ENCODE measurements at places on chromosomes 16 and 17.

DNA sequence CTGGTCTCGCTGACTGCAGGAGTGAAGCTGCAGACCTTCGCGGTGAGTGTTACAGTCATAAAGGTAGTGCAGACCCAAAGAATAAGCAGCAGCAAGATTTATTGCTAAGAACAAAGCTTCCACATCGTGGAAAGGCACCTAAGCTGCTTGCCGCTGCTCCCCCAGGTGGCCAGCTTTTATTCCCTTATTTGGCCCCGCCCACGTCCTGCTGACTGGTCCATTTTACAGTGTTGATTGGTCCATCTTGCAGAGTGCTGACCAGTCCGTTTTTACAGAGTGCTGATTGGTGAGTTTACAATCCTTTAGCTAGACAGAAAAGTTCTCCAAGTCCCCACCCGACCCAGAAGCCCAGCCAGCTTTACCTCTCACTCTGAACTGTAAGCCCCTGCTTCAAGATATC, 227.8 kb downstream of the ABCC12 start:
- no peak for DNase-seq

DNA sequence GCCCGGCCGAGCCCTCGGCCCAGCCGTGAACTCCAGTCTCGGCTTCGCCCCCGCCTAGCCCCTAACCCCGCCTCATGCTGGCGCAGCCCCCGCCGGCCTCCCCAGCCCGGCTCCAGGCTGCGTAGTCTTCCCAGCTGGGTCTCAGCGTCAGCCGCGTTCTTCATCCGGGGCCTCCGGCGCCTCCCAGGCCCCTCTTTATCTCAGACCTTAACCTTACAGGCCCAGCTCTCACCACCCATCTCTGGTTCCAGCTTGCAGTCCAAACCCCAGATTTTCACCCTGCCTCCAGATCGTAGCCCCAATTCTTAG, at the start of gene PROCA1:
TSS of gene PROCA1 (minus strand) at position 166 of the 309 bp plus-strand sequence. CDS start 228 bp downstream, outside the sequence.
- DNase-seq, result no peak

DNA sequence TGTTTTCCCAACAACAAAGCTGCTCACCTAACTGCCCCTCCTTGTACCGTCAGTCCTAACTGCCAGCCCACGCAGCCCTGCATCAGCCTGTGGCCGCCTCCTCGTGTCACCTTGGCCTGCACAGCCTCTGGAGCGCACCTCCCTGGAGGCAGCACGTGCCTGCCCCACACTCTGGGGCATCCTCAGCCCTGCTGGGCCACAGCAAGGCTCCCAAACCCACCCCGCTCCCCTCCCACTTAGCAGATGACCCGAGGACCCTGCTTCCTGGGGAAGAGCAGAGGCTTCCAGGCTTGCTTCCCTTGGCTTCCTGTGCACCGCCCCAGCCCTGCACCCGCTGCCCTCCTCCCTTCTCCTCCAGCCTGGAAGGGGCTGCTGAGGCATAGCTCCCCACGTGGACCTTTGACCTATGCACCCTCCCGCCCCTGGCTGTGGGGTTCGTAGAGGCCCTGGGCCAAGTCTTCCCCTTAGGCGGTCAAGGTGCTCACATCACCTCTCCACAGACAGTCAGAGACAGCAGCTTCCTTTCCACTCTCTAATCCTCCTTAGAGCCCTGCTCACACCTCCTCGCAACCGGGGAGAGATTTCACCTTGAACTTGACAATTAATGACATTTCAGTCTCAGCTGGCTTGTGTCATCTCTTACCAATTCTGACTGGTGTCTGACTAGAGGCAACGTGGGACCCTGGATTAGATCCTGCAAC, 115.0 kb downstream of the MGAT5B start:
- no peak for DNase-seq

- DNase-seq, result no peak
These were observed 73.3 kb downstream of the N4BP1 start for GRCh38 chr16:48536614-48537200.

- no peak for DNase-seq
These were observed 13.5 kb downstream of the SARM1 start for GRCh38 chr17:28385037-28385400.

DNA sequence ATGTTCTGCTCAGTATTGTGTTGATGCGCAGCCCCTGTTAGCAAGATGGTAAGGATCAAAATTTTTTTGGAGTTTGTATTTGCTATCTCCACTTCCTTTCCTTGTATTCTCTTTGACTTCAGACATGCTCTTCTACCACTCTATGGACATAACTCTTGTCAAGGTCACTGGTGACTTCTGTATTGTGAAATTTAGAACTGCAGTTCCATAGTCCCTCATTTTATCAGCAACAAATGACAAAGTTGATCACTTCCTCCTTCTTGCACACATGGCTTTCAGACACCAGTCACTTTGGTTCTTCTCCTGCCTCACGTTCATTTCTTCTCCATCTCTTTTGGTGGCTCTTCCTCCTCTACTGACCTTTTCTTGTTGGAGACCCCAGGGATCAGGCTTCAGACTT, 21.1 kb downstream of the COX11 start:
- DNase-seq, result no peak

GRCh38 chr16:85554114-85554888, 58.8 kb upstream of the GSE1 start:
- peak; percentile 60 for DNase-seq

GRCh38 chr17:70752966-70753467, 583.7 kb downstream of the KCNJ2 start:
- DNase-seq, result no peak

- DNase-seq, result no peak
These were observed 208.3 kb upstream of the N4BP1 start for GRCh38 chr16:48818257-48818656.

GRCh38 chr16:70788668-70789594, 12.0 kb downstream of the VAC14 start:
- no peak for DNase-seq

- no peak for DNase-seq
These were observed 25.8 kb downstream of the POLR2A start for GRCh38 chr17:7509937-7510336.

DNA sequence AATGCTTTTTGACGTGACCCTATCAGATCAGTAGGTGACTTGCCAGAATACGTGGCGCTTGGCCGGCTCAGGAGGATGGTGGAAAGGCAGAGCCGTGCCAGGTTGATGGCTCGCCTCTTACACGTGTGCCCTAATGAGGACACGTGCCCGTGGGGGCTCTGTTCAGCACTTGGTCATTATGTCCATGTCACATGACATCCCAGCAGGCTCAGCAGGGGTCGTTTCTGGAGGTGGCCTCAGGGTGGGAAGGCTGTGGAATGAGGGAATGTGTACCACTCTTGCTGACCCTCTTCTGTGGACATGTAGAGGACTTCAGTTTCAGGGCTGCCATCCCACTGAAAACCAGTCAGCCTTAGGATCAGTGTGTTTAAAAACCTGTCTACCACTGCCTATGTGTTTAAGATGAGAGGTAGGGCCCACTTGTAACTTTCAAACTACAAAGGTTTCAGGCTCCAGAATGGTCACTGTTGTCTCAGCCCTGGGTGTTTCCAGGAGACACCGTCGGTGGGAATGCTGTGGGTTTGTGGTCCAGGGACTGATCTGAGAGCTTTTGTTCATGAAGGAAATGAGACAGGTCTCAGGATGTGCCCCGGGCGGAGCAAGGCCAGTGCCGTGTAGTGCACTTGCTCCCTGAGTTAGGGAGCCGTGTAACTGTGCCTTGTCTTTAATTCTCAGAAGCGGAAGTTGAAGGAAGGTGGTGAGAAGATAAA, 12.1 kb downstream of the UBN1 start:
- no peak for DNase-seq

DNA sequence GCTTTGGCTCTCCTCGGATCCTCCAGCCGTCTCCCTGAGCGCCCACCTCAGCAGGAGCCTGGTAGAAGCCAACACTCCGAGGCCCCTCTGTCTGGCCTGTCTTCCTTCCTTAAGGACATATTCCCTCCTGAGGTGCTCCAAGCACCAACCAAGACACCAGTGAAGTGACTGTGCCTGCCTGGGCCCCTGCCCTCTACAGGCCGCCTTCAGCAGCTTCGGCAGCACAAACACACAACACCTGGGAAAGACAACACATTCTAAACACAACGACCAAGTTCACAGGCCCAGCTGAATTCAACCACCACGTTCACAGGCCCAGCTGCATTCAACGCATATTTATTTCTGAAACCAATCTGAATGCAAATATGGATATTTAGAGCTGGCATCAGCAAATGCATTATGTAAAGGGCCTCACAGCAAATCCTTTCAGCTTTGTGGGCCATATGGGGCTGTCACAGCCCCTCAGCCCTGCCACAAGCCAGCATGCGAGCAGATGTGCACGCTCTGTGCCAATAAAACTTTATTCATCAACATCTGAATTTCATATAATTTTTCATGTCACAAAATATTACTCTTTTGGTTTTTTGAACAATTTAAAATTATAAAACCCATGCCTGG, 12.2 kb downstream of the GALNS start:
- DNase-seq, result no peak

- DNase-seq, result no peak
These were observed 104.8 kb downstream of the MGAT5B start for GRCh38 chr17:76973040-76973439.

DNA sequence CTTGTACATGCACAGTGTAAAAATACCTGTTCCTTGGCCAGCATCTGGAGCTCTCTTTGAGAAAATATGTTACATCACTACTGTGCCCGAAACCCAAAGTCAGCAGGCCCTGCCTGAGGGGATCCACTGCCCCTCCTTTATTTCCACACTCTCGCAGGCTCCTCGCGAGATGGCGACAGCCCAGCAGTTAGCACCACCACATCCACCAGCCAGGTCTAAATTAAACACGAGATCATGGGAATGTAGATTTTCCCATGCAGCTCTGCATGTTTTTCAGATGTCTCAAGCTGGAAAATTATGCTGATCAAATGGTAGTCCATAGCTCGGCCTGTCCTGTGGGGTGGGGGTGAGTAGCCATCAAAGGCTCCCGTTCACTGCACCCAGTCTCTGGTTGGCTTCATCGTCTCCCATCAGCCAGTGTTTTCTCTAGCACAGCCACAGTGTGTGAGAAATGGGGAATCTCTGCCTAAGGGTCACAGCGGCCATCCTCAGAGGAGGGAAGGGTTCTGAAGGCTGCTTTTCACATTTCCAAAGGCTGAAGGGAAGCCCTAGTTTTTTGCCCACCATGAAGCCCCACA, 34.7 kb downstream of the EPN2 start:
- DNase-seq, result no peak

GRCh38 chr17:8003594-8004181, 1.3 kb downstream of the GUCY2D start:
- no peak for DNase-seq

DNA sequence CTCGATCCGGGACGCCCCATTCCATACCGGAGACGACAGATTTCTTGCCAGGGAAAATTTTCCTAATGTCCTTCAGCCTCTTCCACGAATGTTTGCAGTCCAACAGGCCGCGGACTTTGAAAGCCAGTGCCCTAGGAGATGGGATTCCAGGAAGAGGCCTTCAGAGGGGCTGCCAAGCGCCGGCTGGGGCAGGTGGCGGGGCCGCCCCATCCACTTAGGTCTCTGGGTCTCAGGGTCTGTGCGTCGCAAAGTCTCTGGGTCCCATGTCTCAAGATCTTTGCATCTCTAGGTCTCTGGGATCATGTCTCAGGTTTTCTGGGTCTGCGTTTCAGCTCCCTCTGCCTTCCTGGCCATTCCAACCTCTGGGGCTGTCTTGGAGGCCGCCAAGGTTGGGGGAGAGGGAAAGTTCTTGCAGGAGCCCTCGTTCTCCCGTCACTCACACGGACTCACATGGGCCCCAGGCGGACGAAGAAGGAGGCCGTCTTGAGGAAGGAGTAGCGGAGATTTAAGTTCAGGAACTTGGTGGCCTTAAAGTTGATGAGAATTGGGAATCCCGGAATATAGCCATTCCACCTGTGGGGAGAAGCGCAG, 7.2 kb downstream of the ALOX12B start:
- DNase-seq, result no peak

DNA sequence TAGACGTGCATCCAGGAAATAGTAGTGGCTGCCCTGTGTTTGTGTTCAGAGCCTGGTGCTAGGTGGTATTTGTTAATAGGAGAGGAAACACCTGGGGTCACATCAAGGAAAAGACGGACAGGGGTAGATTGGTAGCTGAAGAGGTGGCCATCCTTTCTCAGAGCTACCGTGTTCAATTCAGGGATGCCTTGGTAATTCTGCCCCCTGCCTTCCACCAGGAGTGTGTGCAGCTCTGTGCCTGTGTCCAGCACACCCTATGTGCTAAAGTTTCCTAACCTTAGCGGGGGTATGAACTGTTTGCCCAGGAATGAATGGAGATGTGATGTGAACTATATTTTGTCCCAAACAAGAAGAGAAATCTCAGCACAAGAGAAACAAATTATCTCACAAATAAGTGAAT, 174.1 kb upstream of the MPHOSPH6 start:
- no peak for DNase-seq

DNA sequence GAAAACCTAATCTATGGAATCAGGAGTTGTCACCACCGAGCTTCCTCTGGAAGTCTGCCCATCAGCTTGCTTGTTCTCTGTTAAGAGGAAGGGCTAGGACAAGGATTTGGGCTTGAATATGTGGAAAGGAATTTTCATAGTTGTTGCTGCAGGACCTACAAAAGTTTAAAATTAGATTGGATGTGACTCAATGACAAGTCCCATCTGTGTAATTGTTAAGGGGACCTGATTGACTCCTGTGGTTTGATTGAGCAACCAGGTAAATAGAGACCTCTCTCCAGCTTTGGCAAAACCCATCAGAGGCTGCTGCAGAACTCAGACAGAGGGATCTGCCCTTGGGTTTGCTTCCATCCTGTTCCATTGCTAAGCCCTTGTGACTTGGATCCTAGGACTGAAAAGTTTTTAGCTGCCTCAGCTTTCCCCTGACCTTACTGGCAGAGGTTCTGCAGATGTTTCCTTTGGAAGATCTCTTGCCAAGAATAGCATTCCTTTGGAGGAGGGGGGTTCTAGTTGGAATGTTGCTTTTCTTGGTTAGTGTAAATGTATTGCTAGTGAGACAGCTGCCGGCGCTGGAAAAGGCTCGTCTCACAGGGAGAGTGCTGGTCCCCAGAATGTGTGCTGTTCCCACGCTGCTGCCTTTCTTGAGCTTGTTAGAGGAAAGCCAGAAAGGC, 50.0 kb downstream of the SF3B3 start:
- no peak for DNase-seq

DNA sequence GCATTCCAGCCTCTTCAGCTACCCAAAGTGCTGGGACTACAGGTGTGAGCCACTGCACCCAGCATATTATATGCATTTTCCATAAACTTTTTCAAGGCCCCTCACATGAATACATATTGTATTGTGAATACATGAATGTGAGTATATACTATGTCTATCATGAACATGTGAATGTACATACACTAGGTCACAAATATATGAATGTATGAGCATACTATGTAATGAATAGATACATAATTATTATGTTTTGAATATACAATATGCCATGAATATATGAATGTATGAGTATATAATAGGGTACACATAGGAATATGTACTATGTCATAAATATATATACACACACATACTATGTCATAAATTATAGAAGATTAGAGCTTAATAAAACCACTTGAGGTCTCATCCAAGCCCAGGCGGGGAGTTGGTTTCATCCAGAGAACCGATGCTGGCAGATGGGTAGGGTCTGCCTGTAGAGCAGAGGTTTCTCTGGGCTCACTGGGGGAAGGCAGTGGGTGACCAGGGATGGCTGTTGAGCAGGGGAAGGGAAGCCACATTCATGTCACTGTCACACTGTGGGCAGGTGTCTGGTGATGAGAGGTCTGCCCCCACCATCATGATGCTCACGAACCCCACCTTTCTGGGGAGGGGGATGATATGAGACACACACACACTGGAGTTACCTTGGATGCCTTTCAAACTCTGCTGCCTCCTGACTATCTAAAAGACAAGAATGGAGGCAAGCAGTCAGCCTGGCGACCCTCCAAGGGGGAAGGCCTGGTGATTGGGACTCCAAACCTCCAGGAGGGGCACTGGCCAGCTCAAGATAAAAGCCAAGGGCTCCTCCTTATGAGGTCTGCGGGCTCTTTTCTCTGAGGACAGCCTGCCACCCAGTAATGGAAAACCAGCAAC, 7.3 kb downstream of the C16orf95 start:
- DNase-seq, result no peak

Data from stimulated activated CD8-positive, alpha-beta memory T cell treated with anti-CD3 and anti-CD28 coated beads, Interleukin-7, amount 100 ng/mL, for 24 hours (primary cell).